ENCODE measurements at places on chromosomes 4 and X. TPM values are rescaled to one million over a fixed set of nuclear protein-coding genes. Genes with fewer than 3 reads are reported as not detected.

HHIP gene
- total RNA-seq, result 260 TPM

PDCL2 gene
- not detected for total RNA-seq

ERAS gene
- not detected for total RNA-seq

FATE1 gene
- not detected for total RNA-seq

BEND2 gene
- total RNA-seq, result not detected
